ENCODE measurements at places on chromosomes 11 and 22.

GRCh38 chr11:102452461-102453301, at the start of gene TMEM123:
Gene TMEM123, minus strand, starts transcription at chr11:102452765. Its CDS starts 142 bp downstream, at chr11:102452623.
- DNase-seq = no peak

DNA sequence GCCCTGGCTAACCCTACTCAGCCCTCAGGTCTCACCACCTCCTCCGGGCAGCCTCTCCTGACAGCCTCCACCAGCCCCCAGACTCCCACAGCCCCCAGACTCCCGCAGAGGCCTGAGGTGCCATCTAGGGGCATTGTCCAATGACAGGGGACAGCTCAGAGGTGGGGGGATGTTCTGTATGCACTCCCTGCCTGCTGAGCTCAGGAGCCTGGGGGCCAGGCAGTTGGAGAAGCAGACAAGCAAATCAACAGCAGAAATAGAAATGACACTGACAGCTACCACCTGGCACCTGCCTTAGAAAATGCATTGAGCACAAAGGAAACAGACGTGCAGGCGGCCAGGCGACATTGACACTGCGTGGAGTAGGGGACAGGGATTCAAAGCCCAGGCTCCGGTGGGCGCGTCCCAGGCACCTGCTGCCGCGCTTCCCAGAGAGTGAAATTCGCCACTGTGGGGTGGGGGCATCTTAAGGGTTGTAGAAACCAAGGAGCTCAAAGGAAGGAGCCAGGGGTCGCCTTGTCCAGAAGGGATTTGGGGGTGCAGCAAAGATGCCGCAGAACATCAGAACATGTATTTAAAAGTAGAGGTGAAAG, 22.5 kb upstream of the WNT7B start:
- no peak for DNase-seq

DNA sequence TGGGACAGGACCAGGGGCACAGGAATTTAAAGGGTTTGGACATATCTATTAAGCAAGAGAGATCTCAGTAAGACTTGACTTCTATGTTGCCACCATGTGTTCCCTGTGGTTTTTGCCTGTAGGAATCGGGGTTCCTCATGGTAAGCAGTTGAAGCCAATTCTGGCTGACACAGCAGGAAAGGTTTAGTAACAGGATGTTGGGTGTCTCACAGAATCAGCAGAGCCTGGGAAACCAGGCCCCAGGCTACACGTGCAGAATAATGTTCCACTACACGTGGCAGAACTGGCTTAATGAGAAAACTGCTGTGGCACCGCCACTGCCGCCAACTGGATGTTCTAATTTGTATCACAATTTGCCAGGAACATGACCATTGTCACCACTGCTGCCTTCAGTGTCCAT, 264.6 kb upstream of the PLET1 start:
- no peak for DNase-seq

- DNase-seq = no peak
These were observed 4.7 kb upstream of the TTC36 start for GRCh38 chr11:118522571-118523072.

DNA sequence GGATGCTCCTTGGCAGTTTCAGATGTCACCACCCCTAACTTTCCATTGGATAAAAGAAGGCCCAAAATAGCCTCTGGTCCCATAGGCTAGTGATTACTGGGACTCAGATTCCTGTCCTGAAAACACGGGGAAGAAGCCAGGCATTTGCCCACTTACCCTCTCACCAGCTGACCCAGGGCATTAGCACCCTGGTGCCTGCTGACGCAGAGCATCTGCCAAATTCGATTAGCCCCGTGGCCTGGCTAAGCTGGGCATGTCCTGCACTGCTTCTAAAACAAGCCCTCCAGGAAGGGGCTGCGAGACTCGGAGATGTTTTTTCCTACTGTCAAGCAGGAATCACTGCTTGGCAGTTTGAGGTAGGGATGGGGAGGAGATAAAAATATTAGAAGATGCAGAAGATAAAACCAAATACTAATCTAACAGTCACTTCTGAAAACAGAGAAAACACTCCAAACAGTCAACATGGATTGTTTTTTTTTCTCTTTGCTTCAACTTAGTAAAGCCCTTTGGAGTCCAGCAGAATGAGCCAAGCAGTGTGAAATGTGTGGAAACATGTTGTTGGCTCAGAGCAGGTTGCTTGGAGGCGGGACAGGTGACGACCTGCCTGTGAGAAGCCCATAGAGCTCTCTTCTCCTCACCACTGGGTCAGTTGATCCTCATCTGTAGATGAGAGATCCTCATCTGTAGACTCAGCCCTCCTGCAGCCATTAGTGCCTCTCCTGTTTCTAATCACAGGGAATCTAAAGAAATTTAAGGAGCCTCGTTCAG, 54.0 kb downstream of the BDNF start:
- no peak for DNase-seq

DNA sequence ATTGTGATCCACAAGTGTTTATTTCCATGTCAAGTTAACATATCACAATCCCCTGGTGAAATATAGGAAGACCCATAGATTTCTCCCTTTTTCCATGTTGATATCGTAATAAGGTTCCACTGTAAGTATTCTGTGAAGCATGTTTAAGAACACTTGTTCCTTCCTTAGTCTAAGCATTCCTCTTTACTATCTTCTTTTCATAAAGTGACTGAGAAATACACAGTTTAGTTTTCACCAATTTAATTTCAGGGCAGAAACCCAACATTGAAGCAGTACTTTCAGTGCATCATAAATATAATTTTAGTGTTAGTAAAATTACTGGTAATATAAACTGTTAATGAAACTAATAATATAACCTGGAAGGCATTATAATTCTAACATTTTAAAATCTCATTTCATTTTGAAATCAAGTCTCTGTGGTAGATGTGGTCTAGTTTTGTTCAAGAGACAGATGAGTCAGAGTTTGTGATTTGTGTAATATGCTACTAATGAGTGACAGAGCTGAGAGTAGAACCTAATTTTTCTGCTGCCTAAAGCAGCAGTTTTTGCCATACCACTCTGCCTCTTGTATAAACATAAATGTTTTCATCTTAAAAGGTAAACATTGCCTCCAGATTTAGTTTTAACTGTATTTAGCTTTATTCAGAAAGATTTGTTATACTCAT, 79.4 kb downstream of the ATM start:
- no peak for DNase-seq

DNA sequence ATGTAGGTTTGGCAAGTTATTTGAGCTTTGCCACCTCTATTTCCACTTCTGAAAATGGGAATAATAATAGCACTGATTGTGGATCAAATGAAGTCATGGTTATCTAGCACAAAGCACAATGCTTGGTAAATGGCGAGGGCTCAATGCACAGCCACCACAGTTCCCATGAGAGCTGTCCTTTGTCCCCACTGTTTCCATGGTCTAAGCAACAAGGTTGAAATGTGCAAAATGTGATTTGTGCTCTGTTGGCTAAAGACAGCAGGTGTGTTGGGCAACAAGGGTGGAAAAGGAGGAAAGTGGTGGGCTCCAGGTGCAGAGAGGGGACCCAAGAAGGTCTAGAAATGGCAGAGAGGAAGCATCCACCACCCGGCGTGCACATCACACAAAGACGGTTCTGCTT, 200.5 kb downstream of the TRIM29 start:
- DNase-seq = no peak

DNA sequence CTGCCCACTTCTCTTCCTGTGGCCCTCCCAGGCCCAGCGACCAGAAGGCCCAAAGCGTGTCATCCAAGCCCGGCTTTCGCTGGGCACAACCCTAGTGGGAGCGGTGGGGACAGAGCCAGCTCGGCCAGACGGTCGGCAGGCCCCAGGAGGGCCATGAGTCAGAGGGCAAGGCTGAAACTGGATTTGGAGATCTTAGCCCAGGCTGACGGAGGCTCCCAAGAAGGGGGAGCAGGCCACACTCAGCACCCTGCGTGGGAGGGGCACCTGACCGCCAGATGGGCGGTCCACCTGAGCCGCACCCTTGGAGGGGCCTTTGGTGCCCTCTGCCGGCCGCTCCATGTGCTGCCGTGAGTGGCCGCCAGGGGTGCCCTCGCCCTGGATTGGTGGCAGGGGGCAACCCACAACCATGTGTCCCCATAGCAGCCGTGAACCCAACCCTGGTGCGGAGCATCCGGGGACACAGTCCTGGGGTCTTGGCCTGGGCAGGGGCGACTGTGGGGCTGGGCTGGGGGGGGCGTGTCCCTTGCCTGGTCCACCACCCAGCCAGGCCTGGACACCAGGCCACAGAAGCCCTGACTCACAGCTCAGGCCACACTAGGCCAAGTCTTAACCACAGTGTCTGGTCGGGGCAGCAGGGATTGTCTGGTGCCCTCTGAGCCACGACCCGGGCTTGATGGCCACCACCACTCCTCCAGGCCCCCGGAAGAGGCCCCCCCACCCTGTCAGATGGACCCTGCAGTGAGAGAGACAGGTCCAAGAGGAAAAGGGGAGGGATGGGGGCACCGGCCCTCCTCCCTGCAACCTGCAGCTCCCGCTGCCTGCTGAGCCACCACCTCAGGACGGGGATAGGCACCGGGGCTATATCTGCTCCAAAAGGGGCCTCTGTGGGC, 19.2 kb upstream of the TALDO1 start:
- DNase-seq = no peak

DNA sequence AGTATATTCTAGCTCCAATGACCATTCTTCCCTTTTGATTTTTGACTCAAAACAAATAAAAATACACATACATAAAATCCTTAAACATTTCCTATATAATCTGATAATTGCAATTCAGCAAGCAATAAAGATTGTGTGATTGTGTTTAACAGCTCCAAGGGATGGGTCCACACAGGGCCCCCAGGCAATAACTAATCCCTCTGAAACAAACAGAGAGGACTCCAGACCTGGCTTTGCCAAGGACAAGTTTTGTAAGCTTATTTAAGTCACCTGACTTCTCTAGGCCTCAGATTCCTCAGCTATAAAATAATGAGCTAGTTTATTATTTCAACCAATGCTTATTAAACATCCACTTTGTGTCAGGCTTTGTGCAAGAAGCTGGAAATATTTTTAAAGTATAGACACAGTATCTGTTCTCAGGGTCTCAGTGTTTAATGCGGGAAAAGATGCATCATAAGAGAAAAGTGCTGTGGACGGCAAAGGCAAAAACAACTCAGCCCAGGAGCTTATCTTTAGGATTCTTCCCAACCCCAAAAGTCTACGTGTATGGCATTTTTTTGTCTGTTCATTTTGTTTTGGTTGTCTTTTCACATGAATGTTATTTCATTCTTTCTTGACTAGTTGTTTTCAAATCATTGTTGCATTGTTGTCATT, 20.1 kb downstream of the FZD4 start:
- no peak for DNase-seq

DNA sequence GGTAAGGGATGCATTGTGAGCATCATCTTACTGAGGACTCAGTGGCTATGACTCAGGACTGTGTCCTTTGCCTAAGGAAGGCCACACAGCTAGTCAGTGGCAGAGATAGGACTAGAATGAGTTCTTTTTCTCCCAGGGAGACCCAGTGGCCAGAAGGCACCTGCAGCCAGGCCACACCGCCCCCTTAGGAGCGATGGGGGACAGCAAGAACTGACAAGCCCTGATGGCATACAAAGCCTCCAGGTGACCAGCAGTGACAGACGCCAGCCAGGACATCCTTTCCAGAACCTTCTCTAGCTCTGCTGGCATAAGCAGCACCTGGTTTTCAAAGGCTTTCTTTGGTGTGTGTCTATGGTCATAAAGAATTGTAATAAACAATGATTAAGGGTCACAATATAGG, 240.1 kb downstream of the ST3GAL4 start:
- DNase-seq = no peak

- DNase-seq = no peak
These were observed 88.7 kb downstream of the USP35 start for GRCh38 chr11:78277314-78277994.

- no peak for DNase-seq
These were observed 34.2 kb upstream of the BIRC3 start for GRCh38 chr11:102283116-102283485.

DNA sequence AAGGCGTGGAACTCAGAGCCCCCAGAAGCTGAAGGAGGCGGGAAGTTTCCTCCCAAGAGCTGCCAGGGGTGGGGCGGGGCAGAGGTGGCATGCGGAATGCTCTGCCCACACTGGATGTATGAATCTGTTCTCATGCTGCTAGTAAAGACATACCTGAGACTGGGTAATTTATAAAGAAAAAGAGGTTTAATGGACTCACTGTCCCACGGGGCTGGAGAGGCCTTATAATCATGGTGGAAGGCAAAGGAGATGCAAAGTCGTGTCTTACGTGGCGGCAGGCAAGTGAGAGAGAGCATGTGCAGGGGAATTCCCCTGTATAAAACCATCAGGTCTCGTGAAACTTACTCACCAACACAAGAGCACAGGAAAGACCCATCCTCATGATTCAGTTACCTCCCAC, 57.6 kb downstream of the SMIM38 start:
- no peak for DNase-seq

- DNase-seq = no peak
These were observed 163.1 kb upstream of the MPPED2 start for GRCh38 chr11:30749268-30749667.

DNA sequence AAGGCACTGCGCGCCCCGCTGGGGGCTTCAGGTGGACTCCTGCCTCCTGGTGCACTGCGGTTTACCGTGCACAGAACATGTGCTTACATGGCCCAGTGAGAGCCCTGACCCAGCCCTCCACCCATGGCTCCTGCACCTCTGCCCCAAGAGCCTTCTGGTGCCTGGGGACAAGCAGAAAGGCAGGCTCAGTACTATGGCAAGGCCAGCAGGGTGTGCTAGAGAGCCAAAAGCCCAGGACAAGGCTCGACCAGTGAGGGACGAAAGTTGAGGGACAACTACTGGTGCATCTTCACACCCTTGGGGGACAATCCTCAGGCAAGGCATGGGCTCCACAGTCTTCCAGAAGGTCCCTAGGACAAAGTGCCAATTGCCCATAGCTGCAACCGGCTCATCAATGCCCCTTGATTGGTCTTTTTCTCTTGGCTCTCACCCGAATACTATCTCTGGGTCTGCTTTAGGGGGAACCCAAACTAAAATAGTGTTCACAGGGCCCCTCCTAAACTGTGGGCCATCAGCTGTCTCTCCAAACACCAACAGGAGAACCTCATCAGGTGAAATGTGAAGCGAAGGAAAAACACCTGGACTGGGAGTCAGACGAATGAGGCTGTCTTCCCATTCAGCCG, 13.5 kb downstream of the PGA5 start:
- DNase-seq = peak; percentile 11

DNA sequence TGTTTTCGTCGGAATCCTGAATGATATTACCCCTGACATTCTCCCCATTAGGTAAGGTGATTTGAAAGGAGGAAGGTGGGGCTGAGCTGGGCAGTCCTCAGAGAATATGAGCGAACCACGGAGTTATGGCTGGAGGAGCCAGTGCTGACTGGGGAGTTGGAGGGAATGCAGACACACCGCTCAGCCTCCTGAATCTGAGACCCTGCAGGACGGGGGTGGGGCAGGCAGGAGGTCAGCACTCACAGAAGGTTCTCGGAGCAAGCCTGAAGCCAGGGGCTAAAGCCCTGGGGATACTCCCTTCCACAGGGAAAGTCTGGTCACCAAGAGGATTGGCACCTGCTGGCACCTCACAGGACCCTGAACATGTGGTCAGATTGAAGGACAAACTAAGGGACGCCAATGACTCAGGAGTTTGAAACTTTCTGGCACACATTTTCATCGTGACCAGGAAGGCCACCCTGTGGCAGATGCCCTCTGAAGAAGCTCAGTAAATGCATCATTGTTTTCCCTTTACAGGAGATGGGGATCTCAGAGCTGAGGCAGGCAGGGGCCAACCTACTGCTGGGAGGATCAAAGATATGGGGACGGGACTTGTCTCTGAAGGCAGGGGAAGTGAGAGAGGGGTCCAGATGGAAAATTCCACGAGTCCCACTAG, 26.9 kb upstream of the FCHSD2 start:
- DNase-seq = no peak
